Mesothelial cell of epicardium (in vitro differentiated cells): ENCODE measurements at places on chromosomes 11 and 22. TPM values are rescaled to one million over a fixed set of nuclear protein-coding genes. Genes with fewer than 3 reads are reported as not detected.

GRCh38 chr11:77208535-77208934, 80.5 kb downstream of the MYO7A start:
- DNase-seq = no peak

DNA sequence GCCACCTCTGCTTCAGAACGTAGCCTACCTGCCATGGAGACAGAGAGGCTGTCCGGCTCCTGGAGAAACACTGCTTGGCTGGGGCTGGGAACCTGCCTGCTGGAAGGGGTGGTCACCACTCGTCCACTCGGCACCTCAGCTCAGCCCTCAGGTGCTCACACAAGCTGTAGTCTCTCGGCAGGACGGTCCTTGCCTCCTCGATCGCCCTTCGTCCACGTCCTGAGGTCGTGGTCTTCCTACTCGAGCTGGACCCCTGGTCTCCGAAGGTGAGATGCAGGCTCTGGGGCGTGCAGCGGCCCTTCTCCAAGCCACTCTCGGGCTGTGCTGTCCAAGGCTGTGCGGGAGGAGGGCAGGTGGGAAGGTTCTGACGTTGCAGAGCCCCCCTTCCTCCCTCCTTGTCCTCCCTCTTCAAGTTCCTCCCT, at the start of gene TBX10:
Gene TBX10, minus strand, starts transcription at position 326 of the 422 bp plus-strand sequence. Its CDS starts 291 bp downstream, at position 35.
- DNase-seq = no peak

GRCh38 chr11:35085531-35086165, 53.3 kb upstream of the CD44 start:
- DNase-seq = no peak

DNA sequence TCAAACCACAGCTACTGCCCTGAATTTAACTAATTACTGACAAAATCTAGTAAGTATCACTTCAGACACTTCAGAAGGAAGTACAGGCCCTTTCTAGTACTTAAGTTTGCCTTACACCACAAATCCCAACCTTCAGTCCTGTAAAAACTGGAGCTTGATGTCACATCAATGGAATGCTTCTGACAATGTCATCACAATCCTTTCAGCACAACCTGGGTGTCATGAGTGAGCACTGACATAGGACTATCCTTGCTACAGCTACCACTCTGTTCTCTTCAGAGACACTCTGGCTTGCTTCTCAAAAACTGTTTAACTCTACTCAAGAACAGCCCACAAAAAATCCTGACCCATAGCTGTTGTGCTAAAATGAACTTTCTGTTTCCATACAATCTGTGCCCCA, 108.2 kb downstream of the RRM1 start:
- DNase-seq = no peak

Gene OR8D4
- 0.07 to 0.20 TPM (median 0.11 TPM) in 3 replicates for total RNA-seq
